WTC11 (cell line): ENCODE measurements at places on chromosomes 3 and 15.
A peak's percentile ranks its signal among the peaks of the same experiment; 100 is the strongest.

DNA sequence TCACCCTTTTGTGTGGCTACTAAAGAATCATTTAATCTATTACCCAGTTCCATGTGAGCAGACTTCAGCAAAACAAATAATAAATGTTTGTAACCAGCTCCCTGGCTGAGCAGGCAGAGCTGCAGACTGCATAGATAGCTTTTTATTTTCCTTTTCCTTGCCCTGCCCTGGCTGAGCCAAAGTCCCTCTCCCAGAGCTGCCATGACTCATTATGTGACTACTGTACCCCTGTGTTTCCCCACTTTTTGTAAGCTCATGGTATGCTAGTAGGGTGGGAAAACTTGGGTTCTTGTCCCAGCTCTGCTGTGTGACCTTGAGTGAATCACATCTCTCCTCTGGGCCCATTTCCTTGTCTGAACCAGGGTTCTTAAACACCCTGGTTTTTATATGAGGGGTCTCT lies 127.5 kb downstream of the CLSTN2 start:
- no peak for DNase-seq

DNA sequence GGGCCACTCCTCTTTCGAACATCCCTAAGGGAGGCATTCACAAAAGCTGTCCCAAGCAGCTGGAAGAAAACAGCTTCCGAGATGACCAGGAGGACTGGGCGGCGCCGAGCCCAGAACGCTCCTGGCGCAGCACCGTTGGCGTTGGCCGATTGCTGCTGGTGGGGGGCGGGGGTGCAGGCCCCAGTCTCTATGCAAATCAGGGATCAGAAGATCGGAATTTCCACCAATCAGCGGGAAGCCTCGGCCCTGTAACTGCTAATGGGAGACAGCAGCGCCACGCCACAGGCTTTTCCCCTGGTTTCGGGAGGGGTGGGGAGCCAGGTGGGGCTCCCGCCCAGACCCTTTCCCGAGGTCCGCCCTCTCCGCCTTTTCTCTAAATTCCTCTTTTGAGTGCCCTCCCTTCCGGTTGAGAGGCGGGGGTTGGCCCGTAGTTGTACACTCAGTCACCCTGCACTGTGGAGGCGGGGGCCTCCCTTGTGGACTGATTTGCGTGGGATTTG lies 27.0 kb downstream of the HMCES start:
- peak; percentile 99 for DNase-seq

- no peak for DNase-seq
Observed at GRCh38 chr3:101995371-101996046, 146.2 kb downstream of the NFKBIZ start.

GRCh38 chr3:74631351-74632140 lies 17.1 kb upstream of the CNTN3 start:
- DNase-seq: no peak

DNA sequence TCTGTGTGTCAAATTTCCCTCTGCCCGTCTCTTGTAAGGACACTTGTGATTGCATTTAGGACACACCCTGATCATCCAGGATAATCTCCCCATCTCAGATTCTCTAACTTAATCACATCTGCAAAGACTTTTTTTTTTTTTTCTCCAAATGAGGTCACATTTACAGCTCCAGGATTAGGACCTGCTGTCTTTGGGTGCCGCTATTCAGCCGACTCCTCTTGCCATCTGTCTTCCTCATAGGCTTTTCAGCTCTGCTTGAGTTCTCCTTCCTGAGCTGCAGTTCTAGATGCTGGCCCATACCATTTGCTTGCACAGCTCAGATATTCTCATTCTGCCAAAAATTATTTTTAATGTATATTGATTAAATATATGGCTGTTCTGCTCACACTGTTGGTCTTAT lies 94.3 kb upstream of the TLE3 start:
- no peak for DNase-seq

DNA sequence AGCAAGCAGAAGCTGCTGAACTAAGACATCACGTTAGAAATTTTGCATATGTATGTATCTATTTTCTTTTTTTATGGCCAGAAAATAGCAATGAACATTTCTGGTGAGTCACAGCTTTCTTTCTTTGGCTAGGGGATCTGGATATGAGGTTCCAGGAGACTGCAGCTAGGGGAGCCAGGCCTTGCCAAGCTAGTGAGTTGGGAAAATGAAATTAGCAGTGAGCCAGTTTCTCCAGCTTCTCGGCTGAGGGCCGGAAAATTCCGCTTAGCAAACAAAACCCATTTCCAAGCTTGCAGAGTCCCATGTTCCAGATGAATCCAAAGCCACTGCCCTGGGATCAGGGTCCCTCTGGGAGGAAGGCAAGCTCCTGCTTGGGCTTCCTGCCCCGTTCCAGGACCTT lies 137.6 kb downstream of the SRGAP3 start:
- DNase-seq: no peak

- peak; percentile 78 for DNase-seq
Observed at GRCh38 chr3:56683122-56683817, at the start of gene TASOR. TASOR (minus strand) TSS chr3:56683265; CDS start chr3:56683006, 259 bp downstream.

DNA sequence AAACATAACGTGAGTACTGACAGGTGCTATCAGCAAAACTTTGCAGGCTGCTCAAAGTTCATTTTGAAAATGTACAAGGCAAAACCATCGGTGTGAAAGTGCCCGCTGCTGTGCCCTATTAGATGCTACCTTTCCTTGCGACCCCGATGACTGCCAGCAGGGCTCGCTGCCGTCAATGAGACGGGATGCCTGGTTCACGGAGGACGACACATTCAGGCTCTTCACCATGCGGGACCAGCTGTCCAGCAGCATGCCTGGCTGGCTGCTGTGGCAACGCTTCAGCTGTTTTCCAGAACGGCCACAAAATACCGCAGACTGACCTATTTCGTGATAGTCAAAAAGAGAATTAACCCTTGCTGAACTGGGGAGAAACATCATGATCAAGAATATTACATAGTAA lies 92.7 kb upstream of the OCA2 start:
- peak; percentile 34 for DNase-seq

- no peak for DNase-seq
Observed at GRCh38 chr3:193899001-193899400, 236.9 kb upstream of the HES1 start.

DNA sequence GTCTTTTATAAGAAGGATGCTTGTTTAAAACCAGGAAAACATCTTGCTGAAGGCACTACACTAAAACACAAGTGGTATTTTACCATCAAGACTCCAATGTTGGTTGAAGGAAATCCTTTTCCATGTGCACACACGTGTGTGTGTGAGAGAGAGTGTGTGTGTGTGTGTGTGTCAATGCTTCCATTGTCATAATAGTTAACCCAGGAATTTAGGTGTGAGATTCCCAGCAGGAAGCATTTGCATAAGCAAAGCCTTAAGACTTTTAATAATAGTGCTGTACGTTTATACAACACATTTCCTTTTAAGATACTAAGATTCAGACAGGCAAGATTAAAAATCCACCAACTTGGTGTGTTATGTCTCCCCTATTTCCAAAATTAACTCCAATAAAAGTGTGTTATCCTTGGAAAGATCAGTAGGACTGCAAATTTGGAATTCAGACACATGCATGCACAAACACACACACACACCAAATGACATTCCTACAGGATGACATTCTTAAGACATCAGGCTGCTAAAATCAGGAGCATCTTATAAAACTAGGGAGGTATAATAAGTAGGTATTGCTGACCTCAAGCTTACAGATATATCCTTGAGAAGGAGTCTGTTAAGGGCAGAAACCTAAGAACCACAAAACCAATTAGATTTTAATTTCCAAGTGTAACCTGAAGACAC lies 18.3 kb downstream of the LMCD1 start:
- no peak for DNase-seq

- DNase-seq: peak; percentile 57
Observed at GRCh38 chr15:39583596-39584265, 2.9 kb downstream of the THBS1 start.

DNA sequence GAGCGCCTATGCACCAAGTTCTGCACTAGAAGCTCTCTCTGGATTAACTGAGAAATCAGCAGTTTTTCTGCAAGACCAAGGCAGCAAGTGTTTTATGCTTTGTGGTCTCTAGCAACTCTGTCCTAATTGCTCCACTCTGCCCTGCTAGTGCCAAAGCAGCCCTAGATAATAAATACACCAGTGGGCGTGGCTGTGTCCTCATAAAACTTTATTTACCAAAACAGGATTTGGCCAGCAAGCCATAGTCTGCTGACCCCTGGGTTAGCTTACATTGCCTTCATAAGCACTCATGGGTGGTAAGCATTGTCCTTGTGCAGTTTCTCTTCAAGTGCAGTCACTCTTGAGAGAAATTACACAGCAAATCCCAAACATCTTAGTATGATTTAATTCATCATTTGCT lies 30.7 kb upstream of the SLC24A5 start:
- no peak for DNase-seq

DNA sequence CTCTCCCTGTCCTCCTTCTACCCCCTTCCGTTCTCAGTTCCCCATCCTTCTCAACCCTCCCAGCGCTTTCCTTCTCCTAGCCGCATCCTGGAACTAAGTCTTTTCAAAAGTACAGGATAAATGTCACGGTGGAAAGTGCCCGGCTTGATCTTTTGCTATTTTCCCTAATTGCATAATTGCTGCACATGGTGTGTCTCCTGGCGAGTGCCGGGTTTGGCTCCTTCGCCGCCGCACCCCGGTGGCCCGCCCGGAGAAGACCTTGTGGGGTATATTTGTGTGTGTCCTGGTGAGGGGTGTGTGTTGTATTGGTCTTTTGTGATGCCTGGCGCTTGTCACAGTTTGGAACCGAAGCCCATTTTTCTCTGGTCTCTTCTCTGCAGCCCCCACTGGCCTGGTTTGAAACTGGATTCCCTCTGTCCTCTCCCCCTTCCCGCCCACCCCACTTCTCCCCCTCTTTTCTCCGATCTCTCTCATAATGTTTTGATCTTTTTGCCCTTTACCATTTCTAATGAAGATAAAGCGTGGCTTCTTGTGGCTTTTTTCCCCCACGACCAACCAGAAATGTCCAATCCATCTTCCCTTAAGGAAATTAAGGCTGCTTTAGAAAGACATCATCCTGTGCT lies 692 bp downstream of the UBE2E2 start:
- peak; percentile 31 for DNase-seq

DNA sequence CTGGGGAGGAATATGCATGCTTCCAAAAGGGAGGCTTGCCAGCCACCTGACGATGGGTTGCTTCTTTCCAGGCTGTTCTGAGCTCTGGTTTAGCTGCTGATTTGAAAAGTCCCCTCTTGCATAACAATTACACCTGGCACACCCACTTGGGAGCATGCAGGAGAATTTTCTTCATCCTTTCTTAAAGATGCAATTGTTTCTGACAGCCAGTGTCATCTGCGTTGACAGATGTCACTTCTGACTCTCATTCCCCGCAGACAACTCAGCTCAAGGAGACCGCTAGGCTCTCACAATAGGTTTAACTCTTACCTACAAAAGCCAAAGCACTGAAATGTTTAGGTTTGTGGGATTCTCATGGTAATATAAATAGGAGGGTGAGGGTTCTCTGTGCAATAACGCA lies 185.6 kb upstream of the SYNPR start:
- DNase-seq: no peak

DNA sequence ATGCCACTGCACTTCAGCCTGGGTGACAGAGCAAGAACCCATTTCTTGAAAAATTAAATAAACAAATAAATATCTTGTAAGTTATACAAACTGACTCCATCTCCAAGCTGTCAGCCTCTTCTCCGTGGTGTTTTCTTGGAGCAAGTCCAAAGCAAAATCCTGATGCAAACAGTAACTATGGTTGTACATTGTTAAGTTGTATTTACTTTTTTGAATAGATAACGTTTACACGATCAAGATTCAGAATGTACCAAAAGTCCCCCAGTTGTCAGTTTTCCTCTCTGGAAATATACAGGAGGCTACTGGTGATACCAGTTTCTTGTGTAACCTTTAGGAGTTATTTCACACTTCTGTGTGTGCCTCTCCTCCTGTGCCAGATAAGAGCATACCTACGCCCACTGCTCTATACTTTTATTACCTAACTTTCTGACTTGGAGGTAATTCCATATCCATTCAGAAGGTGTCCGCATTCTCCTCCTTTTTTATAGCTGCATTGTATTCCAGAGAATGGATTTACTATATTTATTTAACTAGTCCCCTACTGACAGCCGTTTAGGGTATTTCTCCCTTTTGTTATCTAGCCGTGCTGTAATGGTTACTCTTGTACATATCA lies 14.2 kb downstream of the CMTM7 start:
- no peak for DNase-seq
